ENCODE measurements at places on chromosomes 13 and 19.
A peak's percentile ranks its signal among the peaks of the same experiment; 100 is the strongest.

- DNase-seq = peak; percentile 73
Measured at GRCh38 chr19:44644402-44645016, 799 bp downstream of the PVR start.

DNA sequence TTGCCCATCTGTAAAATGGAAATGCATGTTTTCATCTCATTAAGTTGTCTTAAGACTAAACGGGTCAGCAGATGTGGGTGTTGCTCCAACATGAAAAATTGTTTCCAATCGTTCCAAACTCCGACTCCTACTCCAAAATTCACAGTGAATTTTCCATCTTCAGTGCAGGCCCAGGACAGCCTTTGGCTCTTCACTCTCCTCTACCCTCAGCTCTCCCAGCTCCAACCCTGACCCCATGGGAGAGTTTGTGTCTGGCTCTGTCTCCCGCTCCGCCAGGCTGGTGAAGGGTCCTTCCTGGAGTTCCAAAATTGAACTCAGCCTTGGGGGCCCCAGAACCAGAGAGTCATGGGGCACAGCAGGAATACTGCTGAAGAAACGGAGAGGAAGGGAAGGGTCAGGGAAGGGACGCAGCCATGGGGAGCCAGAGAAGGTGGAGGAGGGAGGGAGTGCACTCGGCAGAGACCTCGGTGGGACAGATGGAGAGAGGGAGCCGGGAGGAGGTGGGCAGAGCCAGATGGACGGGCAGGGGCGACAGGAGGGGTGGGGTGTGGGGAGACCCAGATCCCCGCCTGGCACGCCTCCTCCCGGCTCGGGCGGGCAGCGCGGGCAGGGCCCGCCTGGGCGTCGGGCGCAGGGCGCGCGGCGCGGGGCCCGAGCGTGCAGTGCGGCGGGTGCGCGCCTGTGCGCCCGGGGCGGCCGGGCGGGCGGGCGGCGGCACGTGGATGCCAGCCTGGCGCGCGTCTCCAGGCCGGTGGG lies 45.6 kb downstream of the CELF5 start:
- DNase-seq = no peak

GRCh38 chr19:56348289-56348877 lies 33.7 kb upstream of the ZSCAN5A start:
- no peak for DNase-seq

DNA sequence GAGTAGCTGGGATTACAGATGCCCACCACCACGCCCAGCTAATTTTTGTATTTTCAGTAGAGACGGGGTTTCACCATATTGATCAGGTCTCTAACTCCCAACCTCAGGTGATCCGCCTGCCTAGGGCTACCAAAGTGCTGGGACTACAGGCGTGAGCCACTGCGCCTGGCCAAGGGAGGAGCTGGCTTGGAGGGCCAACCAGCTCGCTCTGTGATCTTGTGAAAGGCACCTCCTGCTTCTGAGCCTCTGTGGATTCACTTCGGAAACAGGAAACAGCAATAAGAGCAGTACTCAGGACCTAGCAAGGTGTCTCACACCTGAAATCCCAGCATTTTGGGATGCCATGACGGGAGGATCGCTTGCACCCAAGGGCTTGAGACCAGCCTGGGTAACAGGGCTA lies 2.0 kb upstream of the ELL start:
- DNase-seq = no peak

DNA sequence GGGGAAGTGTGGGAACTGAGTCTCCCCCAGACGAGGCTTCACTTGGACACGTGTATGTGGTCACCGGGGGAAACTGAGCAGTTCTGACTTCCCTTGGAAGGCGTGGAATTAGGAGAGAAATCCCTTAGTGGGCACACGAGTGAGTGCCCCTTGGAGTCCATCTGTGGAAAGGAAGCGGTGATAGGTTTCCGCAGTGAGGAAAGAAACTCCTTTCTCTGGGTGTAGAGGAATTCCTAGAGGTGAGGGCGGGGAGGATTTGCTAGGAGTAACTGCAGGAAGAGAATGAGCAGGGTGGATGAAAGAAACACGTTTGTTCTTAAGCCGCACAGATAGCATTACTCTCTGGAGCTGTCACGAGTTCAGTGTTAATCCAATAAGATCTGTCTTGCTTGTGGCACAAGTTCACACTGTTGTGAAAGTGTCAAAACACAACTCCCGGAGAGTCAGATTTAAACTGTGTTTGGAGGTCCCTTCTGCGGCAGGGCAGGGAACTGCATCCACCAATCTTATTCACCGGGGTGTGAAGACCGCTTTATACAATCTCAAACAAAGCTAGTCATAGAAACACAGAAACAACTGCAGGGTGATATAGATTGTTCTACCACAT lies 1.2 kb downstream of the KL start:
- DNase-seq = no peak

DNA sequence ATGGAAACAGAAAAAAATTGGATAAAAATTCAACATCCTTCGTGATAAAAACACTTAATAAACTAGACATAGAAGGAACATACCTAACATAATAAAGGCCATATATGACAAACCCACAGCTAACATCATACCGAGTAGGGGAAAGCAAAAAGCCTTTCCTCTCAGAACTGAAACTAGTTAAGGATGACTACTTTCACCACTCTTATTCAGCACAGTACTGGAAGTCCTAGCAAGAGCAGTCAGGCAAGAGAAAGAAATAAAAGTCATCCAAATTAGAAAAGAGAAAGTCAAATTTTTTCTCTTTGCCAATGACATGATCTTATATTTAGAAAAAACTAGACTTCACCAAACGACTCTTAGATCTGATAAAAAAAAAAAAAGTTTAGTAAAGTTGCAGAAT lies 25.8 kb upstream of the SLC7A9 start:
- DNase-seq = no peak

GRCh38 chr19:33668968-33669367 lies 47.2 kb downstream of the CHST8 start:
- no peak for DNase-seq

GRCh38 chr13:50892210-50892944 lies 17.2 kb upstream of the RNASEH2B start:
- DNase-seq = no peak

- DNase-seq = no peak
Measured at GRCh38 chr13:37109051-37109678, 3.7 kb upstream of the CSNK1A1L start.

DNA sequence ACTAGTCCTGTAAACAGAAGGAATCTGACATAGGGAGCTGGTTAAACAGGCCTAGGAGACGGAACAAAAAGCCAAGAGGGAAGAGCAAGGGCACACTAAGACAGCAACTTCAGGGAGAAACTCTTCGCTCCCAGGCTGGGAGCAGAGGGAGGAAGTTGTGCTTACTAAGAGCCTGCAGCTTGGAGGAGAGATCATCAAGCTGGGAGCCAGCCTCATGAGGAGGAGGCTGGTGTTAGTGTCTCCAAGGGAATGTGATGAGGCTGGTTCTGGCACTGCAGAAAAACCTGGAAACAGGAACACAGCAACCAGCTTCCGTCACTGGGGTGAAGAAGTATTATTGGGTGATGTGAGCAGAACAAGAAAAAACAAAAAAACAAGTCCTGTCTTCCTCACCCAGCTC lies 1027.3 kb downstream of the UQCRFS1 start:
- DNase-seq = no peak

GRCh38 chr19:10553087-10553667 lies 9.5 kb downstream of the ATG4D start:
- DNase-seq = no peak

DNA sequence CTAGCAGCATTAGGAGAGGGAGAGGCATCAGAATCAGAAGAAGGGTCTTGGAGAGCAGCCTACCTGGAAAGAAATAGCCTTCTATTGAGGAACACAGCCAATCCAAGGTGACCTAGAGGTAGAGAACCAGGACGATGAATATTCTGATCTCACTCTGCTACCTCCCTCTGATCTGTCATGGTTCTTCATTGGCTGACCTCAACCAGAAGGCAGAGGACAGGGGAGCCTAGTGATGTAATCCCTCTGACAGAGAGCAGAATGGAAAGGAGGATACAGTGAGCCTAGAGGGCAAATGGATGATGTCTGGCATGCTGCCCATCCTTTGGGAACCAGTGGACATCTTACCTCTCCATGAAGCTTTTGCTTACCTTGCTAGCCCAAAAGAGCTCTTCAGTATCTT lies 3.6 kb downstream of the ZNF507 start:
- no peak for DNase-seq

DNA sequence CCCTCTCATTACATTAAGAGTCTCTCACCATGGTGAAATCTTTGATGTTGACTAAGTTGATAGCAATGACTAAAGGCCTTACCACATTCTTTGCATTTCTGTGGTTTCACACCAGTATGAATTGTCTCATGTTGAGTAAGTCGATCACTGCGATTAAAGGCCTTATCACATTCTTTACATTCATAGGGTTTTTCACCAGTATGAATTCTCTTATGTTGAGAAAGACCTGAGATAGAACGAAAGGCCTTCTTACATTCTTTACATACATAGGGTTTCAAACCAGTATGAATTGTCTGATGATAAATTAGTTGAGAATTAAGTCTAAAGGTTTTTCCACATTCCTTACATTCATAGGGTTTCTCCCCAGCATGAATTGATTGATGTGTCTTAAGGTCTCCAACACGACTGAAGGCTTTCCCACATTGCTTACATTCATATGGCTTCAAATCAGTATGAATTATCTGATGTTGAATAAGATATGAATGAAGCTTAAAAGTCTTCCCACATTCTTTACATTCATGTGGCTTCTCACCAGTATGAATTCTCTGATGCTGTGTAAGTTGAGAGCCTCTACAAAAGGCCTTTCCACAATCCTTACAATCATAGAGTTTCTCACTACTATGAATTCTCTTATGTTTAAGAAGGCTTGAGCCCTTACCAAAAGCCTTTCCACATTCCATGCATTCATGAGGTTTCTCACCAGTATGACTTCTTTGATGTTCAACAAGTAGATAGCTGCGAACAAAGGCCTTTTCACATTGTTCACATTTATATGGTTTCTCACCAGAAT lies 45.6 kb downstream of the ZNF283 start:
- DNase-seq = no peak

DNA sequence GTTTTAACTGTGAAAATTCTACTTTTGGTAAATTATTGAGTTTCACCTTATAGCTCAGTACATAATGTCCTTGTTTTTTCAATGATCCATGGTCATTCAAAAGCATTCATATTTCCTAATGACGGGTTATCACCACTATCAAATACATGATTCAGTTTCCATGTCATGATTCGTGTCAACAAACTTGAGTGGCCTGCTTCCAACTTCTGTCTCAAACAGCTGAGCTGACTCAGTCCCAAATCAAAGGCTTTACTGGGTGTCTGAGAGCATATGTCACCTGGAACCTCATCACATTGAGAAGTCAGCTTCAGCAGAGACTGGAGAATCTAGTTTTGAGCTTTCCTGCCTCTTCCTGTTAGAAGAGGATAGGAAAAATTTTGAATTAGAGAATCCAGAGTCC lies 40.3 kb upstream of the SGCG start:
- no peak for DNase-seq

- DNase-seq = no peak
Measured at GRCh38 chr13:49292742-49293486, 45.2 kb downstream of the CDADC1 start.

GRCh38 chr19:52673014-52673413 lies 34.9 kb upstream of the ZNF83 start:
- DNase-seq = no peak

- DNase-seq = no peak
Measured at GRCh38 chr19:10152100-10152499, 32.4 kb upstream of the EIF3G start.

DNA sequence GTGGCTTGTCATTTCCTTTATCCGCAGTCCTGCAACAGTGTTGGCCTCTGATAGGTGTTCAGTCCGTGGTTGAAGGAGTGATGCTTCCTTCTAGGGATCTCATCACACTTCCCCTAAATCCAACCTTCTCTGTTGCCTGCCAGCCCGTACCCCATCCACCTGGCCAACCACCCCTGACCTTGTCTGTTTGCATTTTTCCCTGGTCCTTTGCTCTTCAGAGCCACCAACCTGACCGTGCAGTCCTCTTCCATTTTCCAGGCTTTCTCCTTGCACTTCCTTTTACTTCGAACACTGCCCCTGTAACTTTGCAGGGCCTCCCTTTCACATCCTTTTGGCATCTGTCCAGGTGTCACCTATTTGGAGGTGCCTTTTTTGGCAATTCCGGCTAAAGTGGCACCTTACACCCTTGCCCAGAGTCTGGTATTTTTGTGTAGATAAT lies 696 bp downstream of the ZNF460 start:
- DNase-seq = no peak

DNA sequence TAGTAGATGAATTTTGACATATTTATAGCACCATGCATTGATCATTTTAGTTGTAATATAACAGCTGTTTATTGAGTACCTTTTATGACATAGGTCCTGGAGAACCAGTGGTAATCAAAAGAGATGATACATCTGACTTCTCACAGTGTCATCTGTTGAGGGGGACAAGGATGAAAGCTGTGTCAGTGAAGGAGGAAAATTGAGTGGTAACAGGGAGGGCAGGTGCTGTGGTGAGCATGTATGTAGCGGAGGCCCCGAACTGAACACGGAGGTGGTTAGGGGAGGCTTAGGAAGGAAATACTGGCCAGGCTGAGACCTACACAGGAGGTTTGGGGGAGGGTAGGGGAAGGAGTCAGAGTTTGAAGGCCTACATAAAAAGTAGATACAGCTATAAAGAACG lies 199.7 kb downstream of the GGACT start:
- no peak for DNase-seq

- DNase-seq = no peak
Measured at GRCh38 chr19:34644991-34645461, 31.9 kb downstream of the SCGB2B2 start.

- DNase-seq = no peak
Measured at GRCh38 chr13:35874704-35875103, 256.5 kb downstream of the DCLK1 start.

DNA sequence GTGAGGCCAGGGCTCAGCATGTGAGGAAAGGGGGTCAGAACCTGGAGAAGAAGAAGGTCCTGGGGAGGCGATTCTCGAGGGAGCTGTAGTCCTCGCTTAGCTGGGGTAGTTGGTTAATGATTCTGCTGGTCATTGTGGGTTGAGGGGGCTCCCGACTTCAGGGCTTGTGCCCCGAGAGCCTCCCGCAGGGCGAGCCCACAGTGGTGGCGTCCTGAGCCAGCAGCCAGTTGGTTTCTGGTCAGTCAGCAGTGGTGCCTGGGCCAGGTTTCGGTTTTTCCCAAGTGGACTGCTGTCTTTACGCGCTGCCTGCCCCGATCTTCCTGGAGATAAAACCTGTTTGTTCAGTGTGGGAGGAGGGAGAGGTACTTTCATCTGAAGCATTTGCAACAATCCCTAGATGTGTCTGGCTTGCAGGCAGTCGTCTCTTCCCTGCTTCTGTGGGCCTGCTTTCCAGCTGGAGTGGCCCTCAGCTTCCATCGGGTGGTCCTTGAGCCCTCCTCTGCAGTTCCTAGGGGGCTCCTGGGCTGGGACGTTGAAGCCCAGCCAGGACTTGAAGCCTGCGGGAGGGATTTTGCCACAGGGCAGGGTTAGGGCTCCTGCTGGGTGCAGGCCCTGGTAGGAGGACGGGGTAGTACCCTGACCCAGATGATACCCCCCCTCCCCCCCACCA lies 3.2 kb downstream of the PTBP1 start:
- no peak for DNase-seq

- DNase-seq = no peak
Measured at GRCh38 chr19:31496076-31496475, 146.8 kb upstream of the TSHZ3 start.

- DNase-seq = no peak
Measured at GRCh38 chr19:39448271-39448670, 2.9 kb downstream of the SUPT5H start.

All from H1 (cell line).